ENCODE measurements at places on chromosomes 3 and 15. TPM values are rescaled to one million over a fixed set of nuclear protein-coding genes. Genes with fewer than 3 reads are reported as not detected.

The ARHGAP31 gene
- 23.5 TPM for total RNA-seq

The ZDHHC3 gene
- total RNA-seq, result 86.8 TPM

The MESP2 gene
- total RNA-seq, result 2.9 TPM

The FAM174B gene
- 5.5 TPM for total RNA-seq

The SERPINI2 gene
- not detected for total RNA-seq

The GRAMD1C gene
- 12.1 TPM for total RNA-seq

The RBPMS2 gene
- total RNA-seq, result 0.09 TPM

The PPP1R14D gene
- total RNA-seq, result not detected

The MUC13 gene
- not detected for total RNA-seq

The AHSG gene
- total RNA-seq, result not detected

The GPR176 gene
- total RNA-seq, result 49.7 TPM

The CADPS gene
- total RNA-seq, result 0.57 TPM

The DPPA4 gene
- total RNA-seq, result not detected

The XCR1 gene
- total RNA-seq, result not detected

The IGSF10 gene
- 8.0 TPM for total RNA-seq

The SNTN gene
- not detected for total RNA-seq

The STRIT1 gene
- total RNA-seq, result not detected

The ITIH3 gene
- under 0.01 TPM for total RNA-seq

The CEP97 gene
- 21.4 TPM for total RNA-seq

The FANCD2OS gene
- total RNA-seq, result not detected

The ANKRD34C gene
- total RNA-seq, result not detected

The NAALADL2 gene
- 11.4 TPM for total RNA-seq

The CPNE9 gene
- total RNA-seq, result not detected

The CDC25A gene
- total RNA-seq, result 0.90 TPM

The HAPLN3 gene
- 2.8 TPM for total RNA-seq

The TRPM1 gene
- not detected for total RNA-seq

The PRR20G gene
- not detected for total RNA-seq

Data from fibroblast of the aortic adventitia (primary cell).